ENCODE measurements at places on chromosomes 4 and X. TPM values are rescaled to one million over a fixed set of nuclear protein-coding genes. Genes with fewer than 3 reads are reported as not detected.

The PCDH7 gene
- 26.0 TPM for total RNA-seq

The WWC2 gene
- total RNA-seq = 45.0 TPM

The GLOD5 gene
- total RNA-seq = not detected

The PPA2 gene
- 78.4 TPM for total RNA-seq

The RXFP1 gene
- total RNA-seq = not detected

The SH3D19 gene
- total RNA-seq = 290 TPM

The WAS gene
- total RNA-seq = 4.8 TPM

- no peaks in the 10 kb centered on the region for H3K36me3 ChIP-seq
- no peak overlapping the region for H3K27ac ChIP-seq
- H3K27me3 ChIP-seq = no peaks in the 10 kb centered on the region
- H3K4me1 ChIP-seq = peaks cover 5% of the 10 kb centered on the region
- H3K4me3 ChIP-seq = no peak overlapping the region
These were observed 332.4 kb downstream of the ARHGAP24 start for GRCh38 chr4:85807247-85807950.

- no peak overlapping the region for H3K4me3 ChIP-seq
- H3K27ac ChIP-seq = no peak overlapping the region
- H3K27me3 ChIP-seq = peaks cover 44% of the 10 kb centered on the region
- DNase-seq = no peak
These were observed 3.4 kb downstream of the RNF212 start for GRCh38 chr4:1109898-1110506.

DNA sequence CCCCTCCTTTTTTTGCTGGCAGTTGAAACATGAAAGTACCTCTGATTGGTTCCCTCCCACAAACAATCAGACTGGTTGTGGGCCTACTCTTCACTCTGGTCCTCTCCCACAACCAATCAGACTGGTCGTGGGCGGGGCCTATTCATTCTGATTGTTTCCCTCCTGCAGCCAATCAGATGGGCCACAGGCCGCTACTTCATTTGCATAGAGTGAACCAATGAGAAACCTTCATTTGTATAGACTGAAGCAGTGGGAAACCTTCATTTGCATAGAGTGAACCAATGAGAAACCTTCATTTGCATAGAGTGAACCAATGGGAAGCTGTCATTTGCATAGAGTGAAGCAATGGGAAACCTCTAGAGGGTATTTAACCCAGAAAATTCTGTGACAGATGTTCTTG, 55.2 kb downstream of the TRMT44 start:
- peaks cover 9% of the 10 kb centered on the region for H3K36me3 ChIP-seq
- H3K27me3 ChIP-seq = no peaks in the 10 kb centered on the region
- H3K4me1 ChIP-seq = no peaks in the 10 kb centered on the region
- H3K27ac ChIP-seq = no peak overlapping the region

DNA sequence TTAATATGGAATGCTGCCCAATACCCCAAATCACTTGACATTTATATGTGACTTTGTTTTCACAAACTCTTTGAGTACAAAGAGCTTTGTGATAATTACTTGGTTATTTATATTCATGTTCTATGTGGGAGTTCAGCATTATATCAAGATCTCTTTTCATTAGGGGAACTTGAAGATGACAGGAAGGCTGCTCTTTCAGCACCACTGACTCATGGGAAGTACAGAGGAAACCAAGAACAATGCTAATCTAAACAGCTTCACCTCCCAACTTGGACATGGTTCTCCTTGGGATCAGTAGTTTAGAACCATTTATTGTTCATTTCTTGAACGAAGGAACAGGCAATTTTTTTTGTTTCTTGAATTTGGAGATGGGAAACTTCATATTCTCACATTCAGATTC, 184.0 kb upstream of the AFF2 start:
- H3K4me3 ChIP-seq = no peak overlapping the region
- no peak for DNase-seq
- H3K36me3 ChIP-seq = no peaks in the 10 kb centered on the region
- H3K4me1 ChIP-seq = no peaks in the 10 kb centered on the region
- no peak overlapping the region for H3K27ac ChIP-seq

- H3K27me3 ChIP-seq = no peaks in the 10 kb centered on the region
- no peaks in the 10 kb centered on the region for H3K4me1 ChIP-seq
- no peak for DNase-seq
- H3K27ac ChIP-seq = no peak overlapping the region
- no peaks in the 10 kb centered on the region for H3K36me3 ChIP-seq
These were observed 12.9 kb upstream of the SMPX start for GRCh38 chrX:21770631-21771321.

DNA sequence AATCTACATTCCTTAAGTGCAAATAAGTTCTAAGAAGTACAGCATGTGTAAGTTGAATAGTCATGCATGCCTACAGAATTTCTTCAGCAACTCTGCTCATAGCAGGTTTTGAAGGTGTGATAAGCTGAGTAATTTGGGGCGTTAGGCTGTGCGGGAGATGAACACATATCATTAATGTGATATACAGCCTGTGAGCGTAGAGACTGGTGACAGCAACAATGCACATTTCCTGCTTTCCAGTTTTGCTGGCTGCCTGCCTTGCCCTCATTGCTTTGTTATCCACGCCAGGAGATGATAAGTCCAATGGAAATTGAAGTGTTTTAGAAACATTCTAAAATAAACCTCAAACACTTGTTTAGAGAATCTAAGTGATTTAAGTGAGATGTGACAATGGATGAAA, 1709.4 kb downstream of the ARAP2 start:
- H3K4me1 ChIP-seq = no peaks in the 10 kb centered on the region
- no peak for DNase-seq
- H3K36me3 ChIP-seq = no peaks in the 10 kb centered on the region
- no peak overlapping the region for H3K4me3 ChIP-seq
- no peak overlapping the region for H3K27ac ChIP-seq

DNA sequence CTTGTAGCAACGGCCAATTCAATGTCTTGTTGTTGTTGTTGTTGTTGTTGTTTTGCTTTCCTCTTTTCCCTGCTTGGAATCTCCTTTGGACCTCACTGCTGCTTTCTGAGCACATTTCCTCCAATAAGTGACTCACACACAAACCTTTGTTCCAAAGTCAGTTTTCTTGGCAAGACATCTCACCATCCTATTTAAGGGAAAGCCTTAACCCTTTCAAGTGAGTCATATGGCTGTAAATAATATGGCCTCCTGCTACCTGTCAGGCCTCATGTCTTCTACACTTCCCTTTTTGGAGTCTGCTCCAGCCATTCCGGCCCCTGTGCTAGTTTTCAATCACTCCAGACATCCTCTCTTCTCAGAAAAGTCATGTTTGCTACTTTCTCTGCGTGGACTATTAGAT, 79.5 kb upstream of the MAGEB10 start:
- no peaks in the 10 kb centered on the region for H3K4me1 ChIP-seq
- H3K27ac ChIP-seq = no peak overlapping the region
- DNase-seq = no peak

GRCh38 chrX:73903941-73904340, 340.9 kb downstream of the CHIC1 start:
- H3K36me3 ChIP-seq = no peaks in the 10 kb centered on the region
- DNase-seq = no peak
- H3K27ac ChIP-seq = no peak overlapping the region
- no peaks in the 10 kb centered on the region for H3K27me3 ChIP-seq
- H3K4me3 ChIP-seq = no peak overlapping the region
- no peaks in the 10 kb centered on the region for H3K4me1 ChIP-seq

- no peak overlapping the region for H3K27ac ChIP-seq
- H3K4me3 ChIP-seq = no peak overlapping the region
- no peak for DNase-seq
- no peaks in the 10 kb centered on the region for H3K27me3 ChIP-seq
- H3K36me3 ChIP-seq = no peaks in the 10 kb centered on the region
These were observed 176.8 kb downstream of the LARP7 start for GRCh38 chr4:112813790-112814189.

- H3K27ac ChIP-seq = no peak overlapping the region
- H3K4me3 ChIP-seq = no peak overlapping the region
- no peak for DNase-seq
- peaks cover 24% of the 10 kb centered on the region for H3K36me3 ChIP-seq
These were observed 118.7 kb downstream of the KLHL8 start for GRCh38 chr4:87101543-87102199.

DNA sequence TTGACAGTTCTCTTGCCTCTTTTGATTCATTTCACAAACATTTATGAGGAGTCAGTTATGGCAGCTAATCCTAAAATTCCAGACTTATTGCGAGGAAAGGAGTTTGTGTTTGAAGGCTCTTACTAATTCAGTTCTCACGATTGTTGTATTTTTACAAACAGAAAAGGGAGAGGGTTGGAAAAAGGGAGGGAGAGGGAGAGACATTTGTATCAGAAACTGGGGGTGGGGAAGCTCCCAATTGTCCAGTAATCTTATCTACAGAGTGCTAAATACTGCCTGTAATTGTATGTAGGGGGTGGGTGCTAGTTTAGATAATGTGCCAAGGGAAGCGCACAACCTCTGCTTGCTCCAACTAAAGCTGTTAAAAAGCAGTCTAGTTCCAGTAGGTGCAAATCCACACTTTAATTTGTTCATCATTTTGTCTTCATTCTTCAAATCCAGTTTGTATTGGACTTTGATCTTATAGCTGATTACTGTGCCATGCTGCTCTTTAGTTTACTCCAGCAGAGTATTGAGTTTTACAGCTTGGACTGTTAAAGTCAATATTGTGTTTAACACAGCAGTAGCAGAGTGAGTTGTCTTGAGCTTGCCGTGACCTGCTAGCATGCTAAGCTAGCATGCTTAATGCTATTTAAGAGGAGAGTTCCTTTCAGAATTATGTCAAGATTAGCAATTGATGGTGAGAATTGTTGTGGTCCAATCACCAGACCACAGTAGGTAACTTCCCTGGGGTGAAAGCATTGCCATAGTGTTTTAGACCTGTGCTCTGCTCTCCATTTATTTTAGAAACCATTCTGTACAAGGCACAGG, 13.9 kb downstream of the FNIP2 start:
- peaks cover 3% of the 10 kb centered on the region for H3K4me1 ChIP-seq
- H3K27ac ChIP-seq = no peak overlapping the region
- no peaks in the 10 kb centered on the region for H3K27me3 ChIP-seq
- DNase-seq = no peak
- no peaks in the 10 kb centered on the region for H3K36me3 ChIP-seq

GRCh38 chr4:18803781-18804180, 782.2 kb upstream of the LCORL start:
- DNase-seq = no peak

DNA sequence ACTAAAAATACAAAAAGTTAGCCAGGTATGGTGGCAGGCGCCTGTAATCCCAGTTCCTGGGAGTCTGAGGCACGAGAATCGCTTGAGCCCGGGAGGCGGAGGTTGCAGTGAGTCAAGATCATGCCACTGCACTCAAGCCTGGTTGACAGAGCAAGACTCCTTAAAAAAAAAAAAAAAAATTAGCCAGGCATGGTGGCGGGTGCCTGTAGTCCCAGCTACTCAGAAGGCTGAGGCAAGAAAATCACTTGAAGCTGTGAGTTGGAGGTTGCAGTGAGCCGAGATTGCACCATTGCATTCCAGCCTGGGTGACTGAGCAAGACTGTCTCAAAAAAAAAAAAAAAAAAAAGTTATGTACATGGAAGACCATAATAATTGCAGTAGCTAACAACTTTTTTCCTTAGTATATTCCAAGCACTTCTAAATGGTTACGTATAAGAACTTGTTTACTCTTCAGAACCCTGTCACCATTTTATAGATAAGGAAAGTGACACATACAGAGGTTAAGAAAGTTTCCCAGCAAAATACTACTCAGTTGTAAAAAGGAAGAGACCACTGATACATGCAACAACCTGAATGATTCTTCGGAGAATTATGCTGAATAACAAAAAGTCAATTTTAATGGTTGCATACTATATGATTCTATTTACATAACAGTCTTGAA, 24.5 kb downstream of the RUFY3 start:
- no peaks in the 10 kb centered on the region for H3K36me3 ChIP-seq
- H3K4me3 ChIP-seq = no peak overlapping the region
- H3K27me3 ChIP-seq = no peaks in the 10 kb centered on the region
- H3K27ac ChIP-seq = no peak overlapping the region
- H3K4me1 ChIP-seq = no peaks in the 10 kb centered on the region

Measured in tibial nerve (tissue), 4 donors.